ENCODE measurements at places on chromosomes 2 and 18.

- no peak for DNase-seq
These were observed 364.8 kb downstream of the NYAP2 start for GRCh38 chr2:225764346-225764745.

GRCh38 chr18:67670024-67670543, 153.6 kb upstream of the DSEL start:
- no peak for DNase-seq

- no peak for DNase-seq
These were observed 17.2 kb downstream of the SH3YL1 start for GRCh38 chr2:246489-247144.

- DNase-seq, result no peak
These were observed 258 bp downstream of the MGAT4A start for GRCh38 chr2:98730707-98731040.

- DNase-seq, result no peak
These were observed 90.5 kb upstream of the FN1 start for GRCh38 chr2:215526341-215526740.

DNA sequence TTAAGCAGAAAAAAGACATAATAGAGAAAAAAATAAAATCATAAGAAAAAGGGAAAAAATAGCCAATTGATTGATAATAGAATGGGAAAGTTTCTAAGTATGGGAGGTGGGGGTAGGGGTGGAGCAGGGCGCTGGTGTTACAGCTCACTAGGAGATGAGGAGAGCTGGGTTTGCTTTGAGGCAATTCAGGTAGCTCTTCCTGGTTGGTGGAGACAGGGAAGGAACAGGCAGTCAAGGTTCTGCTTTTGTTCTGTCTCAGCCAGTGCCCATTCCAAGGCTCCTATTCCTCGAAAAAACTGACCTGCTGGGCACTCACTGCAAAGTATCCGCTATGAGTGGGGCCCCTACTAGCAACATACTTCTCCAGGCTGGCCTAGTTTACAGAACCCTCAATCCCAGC, 1.7 kb upstream of the CNNM4 start:
- DNase-seq, result no peak

- DNase-seq, result no peak
These were observed 7.8 kb upstream of the ARHGAP25 start for GRCh38 chr2:68726608-68727367.

DNA sequence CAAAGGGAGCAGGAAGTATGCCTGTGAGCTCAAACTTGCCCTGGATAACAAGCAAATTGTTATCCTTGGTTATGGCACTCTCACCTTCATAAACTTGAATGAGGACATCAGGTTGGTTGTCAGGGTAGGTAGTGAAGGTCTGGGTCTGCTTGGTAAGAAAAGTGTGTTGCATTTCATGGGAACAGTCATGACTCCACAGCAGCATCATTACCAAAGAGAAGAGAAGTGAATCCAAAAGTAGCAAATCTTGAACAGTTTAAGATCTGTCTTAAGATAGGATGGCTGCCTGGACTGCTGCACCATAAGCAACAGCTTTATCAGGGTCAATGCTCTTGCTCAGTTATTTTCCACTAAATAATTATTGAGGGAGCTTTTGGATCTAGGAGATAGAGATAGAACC, 350.7 kb upstream of the MAP2 start:
- no peak for DNase-seq

DNA sequence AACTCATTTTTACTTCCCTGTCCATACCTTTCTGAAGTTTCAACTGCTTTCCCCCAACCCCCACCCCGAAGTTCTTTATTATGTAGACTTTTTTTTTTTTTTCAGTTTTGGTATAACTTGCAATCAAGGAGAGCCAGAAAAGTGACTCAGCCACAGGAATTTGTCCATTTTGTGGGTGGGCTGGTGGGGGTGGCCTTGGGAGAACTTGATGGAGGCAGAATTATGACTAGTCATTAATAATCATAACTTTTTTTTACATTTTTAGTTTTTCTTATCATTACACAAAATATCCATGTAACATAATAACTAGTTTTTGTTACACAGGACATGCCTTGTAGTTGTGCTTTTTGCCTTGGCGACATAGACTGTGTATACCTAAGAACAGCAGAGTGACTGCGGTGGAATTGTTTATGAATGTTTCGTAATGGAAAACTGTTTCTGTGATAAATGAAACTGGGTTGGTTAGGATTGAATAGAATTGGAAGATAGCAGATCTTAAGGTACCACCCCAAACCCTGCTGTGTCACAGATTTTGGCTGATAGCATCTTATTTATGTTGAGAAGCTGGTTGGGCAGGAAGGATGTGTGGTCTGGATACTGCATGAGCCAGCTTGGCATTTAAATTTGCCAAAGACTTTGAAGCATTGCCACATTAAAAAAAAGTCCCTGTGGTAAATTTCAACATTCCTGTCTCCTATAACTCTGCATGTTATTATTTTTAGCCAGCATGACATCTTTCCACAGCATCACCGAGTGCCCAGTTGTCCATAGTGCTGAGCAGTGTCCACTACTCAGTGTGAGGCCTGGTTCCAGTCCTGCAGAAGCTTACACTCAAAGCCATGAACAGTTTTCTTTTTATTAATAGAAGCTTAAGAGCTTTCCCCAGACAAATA, 30.7 kb downstream of the LYPD6B start:
- DNase-seq, result no peak

GRCh38 chr18:67425672-67426071, 90.8 kb downstream of the DSEL start:
- DNase-seq, result no peak

DNA sequence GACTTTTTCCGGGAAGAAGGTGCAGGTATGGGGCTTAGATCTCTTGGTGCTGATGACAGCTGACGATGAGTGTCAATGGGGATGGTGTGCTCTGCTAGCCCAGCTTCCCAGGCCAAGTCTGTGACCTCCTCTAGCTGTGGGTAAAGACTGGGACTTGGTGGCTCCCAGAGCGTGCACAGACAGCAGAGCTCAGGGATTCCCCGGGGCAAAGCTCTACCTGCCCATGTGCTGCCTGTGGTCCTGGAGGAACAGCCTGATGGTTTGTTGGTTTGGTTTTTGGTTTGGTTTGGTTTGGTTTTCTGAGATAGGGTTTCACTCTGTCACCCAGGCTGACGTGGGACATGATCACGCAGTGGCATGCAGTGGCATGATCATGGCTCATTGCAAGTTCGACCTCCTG, 19.2 kb downstream of the ATP6V1B1 start:
- DNase-seq, result no peak

DNA sequence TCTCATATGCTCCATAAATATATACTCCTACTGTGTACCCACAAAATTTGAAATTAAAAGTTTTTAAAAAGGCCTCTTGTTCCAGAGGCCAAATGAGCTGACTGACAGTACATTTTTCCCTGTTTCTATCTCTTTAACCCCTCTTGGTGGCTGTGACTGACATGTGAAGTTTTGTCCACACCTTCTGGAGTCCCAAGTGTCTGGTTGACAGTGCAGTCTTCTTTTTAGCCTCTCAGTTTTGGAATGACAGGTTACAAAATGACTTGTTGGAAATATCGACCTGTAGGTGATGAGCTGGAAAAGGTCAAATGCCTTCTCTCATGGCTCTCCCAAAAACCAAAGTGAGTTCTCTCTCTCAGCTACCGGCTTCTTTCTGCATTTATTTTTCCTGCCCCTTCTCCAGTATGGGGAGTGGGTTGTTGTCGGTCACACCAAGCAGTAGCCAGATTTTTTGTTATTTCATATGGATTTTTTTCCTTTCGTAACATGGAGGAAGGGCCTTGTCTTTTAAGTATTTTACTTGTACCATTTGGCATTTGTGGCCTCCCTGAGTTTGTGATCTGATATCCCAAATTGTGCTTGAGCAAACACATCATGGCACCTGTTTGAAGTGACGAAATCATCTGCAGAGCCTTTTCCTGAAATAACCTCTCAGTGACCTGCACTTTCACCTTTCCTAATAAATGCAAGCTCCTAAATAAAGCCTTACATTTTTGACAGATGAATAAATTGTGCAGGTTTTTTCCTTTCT, 143.9 kb downstream of the ESCO1 start:
- no peak for DNase-seq

GRCh38 chr18:60235164-60235563, 137.4 kb downstream of the MC4R start:
- DNase-seq, result no peak

DNA sequence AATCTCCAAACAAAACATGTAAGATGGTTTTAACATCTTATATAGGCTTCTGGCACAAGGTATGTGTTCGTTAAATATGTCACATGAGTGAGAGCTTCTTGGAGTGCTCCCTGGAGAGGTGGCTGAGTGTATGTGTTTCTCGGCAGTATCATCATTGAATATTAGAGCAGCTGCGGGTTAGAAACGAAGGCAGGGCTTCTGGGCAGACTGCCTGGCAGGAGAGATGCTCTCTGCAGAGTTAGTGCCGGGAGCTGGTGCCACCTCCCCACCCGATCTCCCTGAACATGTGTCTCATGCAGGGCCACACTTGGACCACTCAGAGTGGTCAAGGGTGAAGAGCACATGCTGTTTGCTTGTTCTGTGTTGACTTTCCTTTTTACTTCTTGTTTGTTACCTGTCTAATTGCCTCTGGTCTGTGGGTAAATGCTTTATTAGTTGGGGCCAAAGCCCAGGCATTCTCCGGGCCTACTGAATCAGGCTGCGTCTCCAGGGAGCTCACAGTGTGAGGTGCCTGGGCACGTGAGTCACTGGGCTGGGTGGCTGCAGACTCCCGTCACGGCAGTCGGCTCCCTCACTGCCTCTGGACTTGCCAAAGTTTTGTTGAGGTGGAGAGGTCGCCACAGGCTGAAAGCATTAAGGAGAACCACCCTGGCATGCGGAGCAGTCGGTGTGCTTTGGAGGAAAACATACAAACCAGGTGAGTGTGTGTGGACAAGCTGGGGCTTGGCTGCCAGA, 246.6 kb downstream of the FHOD3 start:
- peak; percentile 59 for DNase-seq

DNA sequence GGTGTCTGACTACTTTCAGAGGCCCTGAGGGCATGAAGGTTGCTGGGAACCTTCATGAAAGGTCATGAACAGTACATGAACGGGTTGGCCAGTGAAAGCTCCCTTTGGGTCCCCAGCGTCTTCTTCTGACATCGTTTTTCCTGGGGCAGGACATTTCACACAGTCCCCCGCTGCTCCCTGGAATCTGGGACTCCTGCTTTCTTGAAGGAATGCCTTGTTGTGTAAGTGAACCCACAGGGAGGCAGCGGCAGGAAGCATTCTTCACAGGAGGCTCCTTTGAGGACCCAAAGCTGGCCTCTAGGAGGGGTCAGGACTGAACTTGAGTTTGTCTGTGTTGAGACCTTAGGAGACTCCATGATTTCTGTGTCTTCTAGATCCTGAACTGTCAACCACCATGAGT, 144.3 kb downstream of the KCNE4 start:
- DNase-seq, result no peak

GRCh38 chr2:12347066-12347493, 369.7 kb upstream of the TRIB2 start:
- DNase-seq, result no peak

DNA sequence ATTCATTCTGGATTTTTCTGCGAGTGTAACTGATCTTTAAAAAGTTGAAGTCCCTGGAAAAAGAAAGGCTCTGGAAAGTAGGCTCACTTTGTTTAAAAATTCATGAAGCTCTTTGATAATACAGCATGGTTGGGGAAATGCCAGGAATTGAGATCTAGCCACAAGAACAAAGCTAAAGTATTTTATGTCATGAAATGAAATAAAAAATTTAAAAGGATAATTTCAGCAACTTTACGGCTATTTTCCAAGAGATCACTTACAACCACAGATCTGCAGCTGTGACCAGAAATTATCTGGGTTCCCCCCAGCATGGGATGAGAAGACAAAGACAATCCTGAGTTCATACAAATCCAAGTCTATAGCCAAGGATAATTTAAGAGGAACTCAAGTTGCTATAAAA, 25.3 kb upstream of the RFX8 start:
- no peak for DNase-seq

DNA sequence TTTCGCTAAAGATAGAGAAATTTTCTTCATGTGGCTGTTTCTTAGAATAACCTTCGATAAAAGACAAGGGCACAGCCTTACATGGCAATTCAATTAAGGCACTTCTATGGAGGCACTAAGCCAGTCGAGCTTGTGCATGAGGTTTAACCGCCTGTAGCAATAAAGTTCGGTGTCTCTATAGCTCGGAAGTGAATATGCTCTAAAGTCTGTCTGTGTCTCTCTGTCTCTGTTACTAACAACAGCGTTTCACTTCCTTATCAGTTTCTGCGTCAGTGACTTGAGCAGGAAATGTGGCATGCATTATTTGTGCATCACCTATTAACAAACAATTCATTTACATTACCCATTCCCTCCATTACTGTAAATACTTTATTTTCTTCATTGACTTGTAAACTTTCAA, 365.1 kb upstream of the NETO1 start:
- no peak for DNase-seq

GRCh38 chr2:197513915-197514314, 2.0 kb upstream of the MOB4 start:
- DNase-seq, result no peak

- no peak for DNase-seq
These were observed 36.9 kb downstream of the RPL37A start for GRCh38 chr2:216535454-216535995.

All from NCI-H446 treated with DMSO at 0.1 percent for 48 hours (cell line).